ENCODE measurements at places on chromosomes 7 and 10. TPM values are rescaled to one million over a fixed set of nuclear protein-coding genes. Genes with fewer than 3 reads are reported as not detected.

The SVOPL gene
- polyA plus RNA-seq = 0.74 TPM

The PRLHR gene
- polyA plus RNA-seq = not detected

The LAMB1 gene
- not detected for polyA plus RNA-seq

The NODAL gene
- polyA plus RNA-seq = not detected

The NEUROD6 gene
- polyA plus RNA-seq = not detected

The SPACDR gene
- not detected for polyA plus RNA-seq

The SPDYE16 gene
- polyA plus RNA-seq = 0.07 TPM
